ENCODE measurements at places on chromosomes 1 and 21.

- DNase-seq, result no peak
Measured at GRCh38 chr1:56501426-56501825, 77.9 kb downstream of the PLPP3 start.

DNA sequence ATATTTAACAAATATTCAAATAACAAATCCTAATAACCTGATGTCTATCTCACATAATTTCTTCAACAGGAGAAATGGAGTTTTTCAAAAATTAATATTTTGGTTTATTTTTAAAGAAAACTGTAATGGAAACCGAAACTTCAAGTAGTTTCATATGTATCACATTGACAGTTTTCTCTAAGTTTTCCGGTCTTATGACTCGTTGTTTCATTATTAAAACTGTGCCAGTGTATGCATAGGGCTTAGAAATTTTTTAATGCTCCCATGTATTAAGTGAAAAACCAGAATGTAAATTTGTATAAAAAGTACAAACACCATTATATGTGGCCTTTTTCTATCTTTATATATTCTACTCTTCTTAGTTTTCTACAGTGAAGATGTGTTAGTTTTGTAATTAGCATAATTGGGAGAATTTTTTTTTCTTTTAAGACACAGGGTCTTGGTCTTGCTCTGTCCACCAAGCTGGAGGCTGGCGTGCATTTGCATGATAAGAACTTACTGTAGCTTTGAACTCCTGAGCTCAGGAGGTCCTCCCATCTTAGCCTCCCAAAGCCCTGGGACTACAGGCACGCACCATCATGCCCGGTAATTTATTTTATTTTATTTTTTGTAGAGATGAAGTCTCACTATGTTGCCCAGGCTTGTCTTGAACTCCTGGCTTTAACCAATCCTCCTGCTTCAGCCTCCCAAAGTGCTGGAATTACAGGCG, 43.9 kb upstream of the SAMSN1 start:
- DNase-seq, result no peak

DNA sequence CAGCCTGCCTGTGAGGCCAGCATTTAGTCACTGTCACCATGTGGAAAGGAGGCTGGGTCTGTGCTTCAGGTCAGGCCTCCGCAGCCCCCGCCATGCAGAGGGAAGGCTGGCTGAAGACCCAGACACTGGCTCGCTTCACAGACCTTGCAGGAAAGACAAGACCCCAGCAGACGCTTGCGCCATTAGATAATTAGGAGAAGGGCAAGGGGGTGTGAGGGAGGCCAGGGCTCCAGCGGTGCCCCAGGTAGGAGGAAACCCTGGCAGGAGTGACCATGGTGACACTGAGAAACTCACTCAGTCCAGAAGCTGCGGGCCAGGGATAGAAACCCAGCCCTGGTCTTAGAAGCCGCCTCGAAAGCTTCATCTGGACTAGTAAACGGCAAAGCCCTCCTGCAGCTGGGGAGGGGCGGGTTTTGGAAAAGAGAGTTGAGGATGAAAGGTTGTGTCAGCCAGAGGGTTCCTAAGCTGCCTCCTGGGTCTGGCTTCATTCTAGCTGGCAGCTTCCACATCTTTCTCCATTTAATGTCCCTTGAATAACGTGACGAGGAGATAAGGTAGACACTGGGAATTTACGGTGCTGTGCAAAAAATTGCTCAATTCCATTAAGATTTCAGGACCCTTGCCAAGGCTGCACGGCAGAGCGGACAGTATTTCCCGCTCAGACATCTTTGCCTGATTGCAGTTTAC, 294.1 kb upstream of the VAMP3 start:
- DNase-seq, result no peak

- DNase-seq, result no peak
Measured at GRCh38 chr21:29022166-29022565, 2.3 kb upstream of the USP16 start.
